ENCODE measurements at places on chromosomes 3 and 15.

- DNase-seq = no peak
Observed at GRCh38 chr15:32922541-32922940, 204.7 kb downstream of the GREM1 start.

- DNase-seq = no peak
Observed at GRCh38 chr3:18778598-18778997, 353.5 kb upstream of the SATB1 start.

- peak; percentile 77 for DNase-seq
Observed at GRCh38 chr3:152298393-152299248, 29.9 kb downstream of the MBNL1 start.

DNA sequence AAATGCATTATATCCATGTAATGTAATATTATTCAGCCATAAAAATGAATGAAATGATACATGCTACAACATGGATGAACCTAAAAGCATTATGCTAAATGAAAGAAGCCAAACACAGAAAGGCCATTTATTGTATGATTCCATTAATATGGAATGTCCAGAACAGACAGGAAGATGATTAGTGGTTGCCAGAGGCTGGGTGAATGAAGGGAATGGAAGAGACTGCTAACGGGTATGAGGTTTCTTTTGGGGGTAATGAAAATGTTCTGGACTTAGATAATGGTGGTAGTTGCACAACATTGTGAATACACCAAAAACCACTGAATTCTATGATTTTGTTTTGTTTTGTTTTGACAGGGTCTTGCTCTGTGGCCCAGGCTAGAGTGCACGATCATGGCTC is 61.6 kb upstream of the MAP4 start:
- DNase-seq = no peak

GRCh38 chr15:80773122-80773551 is 6.0 kb upstream of the CEMIP start:
- no peak for DNase-seq
